ENCODE measurements at places on chromosomes 2 and 18.

DNA sequence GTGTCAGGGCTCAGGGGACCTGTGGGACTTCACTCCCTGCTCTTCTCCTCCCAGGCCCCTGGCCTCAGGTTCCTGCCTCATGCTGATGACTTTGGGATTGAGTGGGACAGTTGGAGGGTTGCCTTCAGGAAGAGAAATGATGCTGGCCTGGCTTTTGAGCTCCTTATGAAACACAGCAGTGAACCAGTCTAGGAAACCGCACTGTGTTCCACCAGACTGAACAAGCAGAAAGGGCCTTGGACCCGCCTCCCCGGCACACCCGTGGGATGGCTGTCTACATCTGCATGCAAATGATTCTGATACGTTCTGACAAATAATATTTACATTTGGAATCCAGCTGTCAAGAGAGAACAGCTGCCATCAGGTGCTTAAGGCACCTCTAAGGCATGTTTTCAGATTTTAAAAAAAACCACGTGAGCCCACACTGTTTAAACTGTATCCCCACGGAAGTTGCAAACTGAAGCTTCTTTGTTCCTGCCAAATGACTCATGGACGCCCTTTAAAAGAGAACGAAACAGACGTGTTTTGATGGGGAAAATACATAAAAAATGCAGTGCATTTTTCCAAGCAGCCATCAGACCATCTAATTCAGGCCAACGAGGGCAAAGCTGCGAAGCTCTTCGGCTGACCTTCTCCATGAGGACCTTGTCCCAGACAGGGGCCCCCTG is 27.6 kb upstream of the ASAP2 start:
- DNase-seq, result no peak

DNA sequence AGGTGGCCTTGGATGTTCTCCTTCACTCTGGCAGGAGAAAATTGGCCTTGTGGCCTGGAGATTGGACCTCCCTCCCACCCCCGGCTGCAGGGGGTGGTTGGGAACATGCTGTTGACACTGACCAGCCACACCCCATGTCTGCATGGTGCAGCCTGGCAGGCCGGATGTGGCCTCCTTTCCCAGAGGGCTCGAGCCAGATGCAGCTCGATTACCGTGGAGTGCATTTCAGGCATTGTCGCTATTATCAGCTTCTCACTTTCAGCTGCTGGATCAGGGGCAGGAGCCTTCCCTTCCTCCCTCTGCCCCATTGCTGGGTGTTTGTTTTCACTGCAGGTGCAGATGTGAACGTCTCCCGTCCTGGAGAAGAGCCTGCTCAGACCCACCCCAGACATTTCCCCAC is 211.0 kb upstream of the SIX2 start:
- DNase-seq, result no peak

DNA sequence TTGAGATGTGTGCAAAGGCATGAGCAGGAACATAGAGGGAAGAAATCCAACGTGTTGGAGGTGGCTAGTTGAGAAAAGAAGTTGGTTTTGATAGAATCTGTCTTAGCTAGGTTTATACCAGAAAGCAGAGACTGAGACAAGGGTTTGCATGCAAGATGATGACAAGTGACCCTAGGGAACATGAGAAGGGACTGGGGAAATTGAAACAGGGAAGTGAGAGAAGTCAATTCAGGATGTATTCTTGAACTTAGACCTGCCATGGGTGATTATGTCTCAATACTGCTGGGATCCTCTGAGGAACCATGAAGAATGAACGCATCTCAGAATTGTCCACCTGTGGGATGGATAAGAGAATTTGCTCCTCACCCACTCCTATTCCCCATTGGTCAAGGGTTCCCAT is 20.5 kb downstream of the IL36A start:
- no peak for DNase-seq

DNA sequence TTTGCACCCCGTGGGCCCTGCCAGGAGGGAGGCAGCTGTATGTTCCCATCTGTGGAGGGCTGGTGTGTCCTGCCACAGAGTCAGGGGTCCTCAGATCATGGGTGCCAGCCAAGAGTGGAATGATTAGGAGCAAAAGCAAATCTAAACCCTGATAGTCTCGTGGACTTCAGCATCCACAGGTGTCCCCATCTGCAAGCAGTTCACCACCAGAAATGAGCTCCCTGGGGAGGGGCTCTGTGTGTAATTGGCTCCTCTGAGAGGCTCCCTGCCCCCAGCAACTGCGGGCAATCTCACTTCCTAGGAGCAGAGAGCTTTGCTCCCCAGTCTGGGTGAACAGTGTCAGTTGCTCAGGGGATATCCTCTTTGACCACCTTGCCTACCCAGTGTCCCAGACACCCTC is 78.1 kb downstream of the HNRNPLL start:
- no peak for DNase-seq

- no peak for DNase-seq
Measured at GRCh38 chr2:232894746-232895145, 24.7 kb downstream of the SNORC start.

DNA sequence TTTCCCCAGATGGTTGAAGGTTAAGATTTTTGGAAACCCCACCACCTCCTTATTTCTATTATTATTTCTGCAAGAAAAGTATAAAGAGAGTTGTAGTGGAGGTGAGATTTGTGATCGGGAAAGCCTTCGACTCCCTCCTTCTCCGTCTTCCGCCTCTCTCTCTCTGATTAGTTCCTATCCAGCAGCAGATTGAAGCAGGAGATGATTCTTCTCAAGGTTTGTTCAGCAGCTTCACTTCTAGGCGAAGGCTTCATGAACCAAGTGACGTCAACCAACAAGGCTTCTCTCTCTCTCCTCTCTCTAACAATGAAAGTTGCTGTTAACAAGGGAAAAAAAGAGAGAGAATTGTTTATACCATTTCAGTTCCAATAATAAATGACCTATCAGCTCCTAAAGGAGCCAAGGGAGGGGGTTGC is at the start of gene BAZ2B:
BAZ2B (minus strand) TSS at position 263 of the 416 bp plus-strand sequence. CDS start 137,829 bp downstream, outside the sequence.
- no peak for DNase-seq

DNA sequence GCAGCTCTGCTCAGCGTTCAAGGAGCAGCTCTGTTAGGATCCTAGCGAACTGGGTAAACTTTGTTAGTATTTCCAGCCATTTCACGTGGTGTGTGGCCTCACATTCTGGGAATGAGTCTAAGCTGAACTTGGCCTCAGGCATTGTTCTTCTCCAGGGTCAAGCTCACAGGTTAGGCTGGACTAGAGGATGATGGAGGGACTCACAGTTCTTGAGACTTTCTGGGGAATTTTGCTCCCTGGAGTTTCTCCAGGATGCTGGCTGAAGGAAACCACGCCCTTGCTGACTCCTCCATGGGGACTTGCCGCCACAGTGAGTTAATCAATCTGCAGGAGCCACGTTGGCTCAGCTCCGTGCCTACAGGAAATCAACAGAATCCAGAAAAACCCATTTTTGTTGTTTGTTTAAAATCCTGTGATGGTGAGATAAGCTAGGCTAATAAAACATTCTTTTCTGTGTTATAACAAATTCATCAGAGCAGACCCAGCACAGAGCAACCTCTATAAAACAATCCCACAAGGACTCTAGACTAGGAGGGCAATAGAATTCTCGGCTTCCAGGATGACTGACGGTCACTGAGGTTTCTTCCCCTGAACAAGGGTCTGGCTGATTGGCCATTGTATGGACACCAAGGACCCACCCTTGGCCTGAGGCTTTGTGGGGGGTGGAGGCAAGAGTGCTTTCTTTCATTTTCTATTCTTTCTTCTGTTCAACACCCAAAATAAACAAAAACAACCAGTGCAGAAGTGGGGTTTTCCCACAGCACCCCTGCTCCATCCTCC is 12.6 kb downstream of the CNDP1 start:
- DNase-seq, result no peak

GRCh38 chr2:143524559-143525401 is 395.6 kb downstream of the ARHGAP15 start:
- no peak for DNase-seq

DNA sequence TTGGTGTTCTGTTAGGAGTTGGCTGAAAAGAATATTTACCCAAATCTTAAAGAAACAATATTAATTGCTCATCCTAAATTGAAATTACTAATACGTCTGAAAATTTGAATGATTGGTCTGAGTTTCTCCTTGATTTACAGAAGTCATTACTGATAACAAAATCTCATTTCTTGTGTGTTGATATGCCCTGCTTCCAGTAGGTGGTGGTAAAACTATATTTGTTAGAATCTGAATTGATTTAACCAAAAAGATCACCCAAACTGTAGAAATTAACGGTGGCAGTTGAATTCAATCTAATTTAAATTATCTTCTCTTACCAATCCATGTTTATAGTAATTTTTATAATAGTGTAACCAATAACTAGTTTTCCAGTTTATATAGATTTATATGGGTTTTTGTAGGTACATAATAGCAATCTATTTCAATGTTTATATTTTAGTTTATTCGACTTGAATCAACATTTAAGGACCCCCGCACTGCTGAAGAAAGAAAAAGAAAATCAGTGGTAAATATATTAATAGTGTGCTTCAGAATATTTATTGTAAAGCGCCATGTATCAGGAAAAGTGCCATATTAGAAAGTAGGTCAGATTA is 38.3 kb downstream of the PAPOLG start:
- no peak for DNase-seq

GRCh38 chr2:60839126-60839813 is 42.1 kb upstream of the REL start:
- no peak for DNase-seq

DNA sequence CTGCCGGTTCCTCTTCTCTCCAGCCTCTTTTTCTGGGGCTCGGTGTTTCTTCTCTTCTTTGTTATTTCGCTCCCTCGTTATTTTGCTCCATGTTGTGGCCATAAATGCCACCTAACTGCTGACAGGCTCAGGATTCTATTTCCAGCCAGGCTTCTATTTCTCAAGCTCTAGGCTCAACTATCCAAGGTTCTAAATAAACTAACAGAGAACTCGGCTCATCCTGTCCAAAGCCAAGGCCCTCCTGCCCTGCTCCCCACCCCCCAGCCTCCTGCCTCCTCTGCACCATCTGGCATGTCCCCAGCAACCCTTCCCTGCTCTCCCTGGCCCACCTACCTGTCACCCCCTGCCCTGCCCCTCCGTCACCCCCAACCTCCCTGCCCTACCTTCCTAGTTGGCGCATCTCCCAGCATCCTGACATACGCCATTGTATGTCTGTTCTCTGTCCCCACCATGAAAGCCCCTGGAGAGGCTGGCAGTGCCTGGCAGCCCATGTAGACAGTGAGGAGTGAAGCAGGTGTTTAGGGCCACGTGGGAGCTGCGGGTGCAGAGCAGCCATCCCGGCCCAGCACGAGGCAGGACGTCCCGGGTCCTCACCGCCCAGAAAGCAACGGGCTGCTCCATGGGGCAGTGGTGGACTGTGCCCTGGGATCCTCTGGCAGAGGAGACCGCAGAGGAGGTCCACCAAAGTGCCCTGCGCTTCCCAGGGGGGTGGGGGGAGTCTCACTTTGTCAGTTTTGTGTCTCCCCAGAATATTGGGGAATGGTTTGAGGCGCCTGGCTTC is 186.9 kb downstream of the TWIST2 start:
- DNase-seq, result no peak

- no peak for DNase-seq
Measured at GRCh38 chr18:56321470-56321869, 316.9 kb downstream of the TXNL1 start.

- no peak for DNase-seq
Measured at GRCh38 chr2:224252631-224253030, 149.3 kb downstream of the FAM124B start.

DNA sequence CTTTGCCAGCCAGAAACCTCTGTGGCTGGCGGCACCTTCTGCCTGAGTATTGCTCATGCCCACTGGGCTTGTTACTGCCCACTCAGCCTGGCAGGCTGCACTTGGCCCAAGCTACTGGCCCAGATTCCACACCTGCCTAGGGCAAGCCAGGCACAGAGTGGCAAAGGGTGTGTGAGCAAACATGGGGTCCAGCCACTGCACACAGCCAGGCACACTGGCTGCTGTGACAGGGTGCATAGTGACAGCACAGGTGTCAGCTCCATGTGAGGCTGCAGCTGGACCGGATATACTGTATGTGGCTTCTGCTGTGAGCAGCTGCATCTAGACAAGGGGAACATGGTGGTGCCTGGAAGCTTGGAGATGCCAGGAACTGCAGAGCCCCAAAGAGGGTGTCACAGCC is 113.9 kb downstream of the COPS8 start:
- DNase-seq, result no peak

DNA sequence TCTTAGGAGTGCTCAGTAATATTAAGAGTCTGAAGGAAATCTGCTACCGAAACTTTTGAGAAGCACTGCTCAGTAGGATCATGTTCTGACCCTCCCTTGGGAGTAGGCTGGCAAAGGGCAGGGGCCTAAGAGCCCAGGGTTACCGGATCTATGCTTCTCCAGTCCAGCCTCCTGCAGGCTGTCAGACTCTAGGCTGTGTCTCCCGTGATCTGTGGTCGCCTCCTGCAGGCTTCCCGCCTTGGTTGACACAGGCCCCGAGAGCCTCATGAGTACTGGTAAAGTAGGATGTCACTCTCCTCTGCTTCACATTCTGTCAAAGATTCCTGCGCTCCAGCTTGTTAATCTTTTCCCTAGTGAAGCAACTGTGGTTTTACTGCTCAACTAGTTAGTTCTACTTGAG is 647.8 kb upstream of the RAB6C start:
- no peak for DNase-seq

DNA sequence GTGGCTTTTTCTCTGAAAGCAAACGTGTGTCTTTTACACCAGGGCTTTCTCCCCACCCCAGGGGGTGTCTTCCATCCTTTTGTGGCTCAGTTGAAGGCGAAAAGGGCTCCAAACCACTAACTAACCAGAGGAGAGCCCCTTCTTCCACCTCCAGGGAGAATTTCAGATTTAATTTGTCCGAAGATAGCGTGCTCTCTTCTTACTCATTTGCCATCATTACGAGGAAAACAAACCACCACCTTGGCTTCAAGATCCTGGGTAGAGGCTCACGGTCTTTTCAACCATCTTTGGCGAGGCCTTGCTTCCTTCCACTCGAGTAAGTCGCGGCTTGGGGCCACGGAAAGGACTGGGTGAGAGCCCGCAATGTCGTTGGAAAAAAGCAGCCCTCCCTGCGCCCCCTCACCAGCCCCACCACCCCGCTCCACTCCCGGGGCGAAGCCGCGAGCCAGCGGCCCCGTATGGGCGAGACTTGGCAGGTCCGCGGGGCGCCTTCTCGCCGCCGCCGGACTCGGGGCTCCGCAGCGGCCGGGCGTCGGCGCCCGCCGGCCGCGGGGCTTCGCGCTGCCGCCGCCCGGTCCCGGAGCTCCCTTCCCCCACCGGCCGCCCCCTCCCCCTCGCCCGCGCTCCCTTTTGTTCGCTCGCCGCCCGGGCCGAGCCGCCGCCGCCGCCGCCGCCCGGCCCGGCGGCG is 1.7 kb upstream of the ZNF532 start:
- DNase-seq, result no peak

DNA sequence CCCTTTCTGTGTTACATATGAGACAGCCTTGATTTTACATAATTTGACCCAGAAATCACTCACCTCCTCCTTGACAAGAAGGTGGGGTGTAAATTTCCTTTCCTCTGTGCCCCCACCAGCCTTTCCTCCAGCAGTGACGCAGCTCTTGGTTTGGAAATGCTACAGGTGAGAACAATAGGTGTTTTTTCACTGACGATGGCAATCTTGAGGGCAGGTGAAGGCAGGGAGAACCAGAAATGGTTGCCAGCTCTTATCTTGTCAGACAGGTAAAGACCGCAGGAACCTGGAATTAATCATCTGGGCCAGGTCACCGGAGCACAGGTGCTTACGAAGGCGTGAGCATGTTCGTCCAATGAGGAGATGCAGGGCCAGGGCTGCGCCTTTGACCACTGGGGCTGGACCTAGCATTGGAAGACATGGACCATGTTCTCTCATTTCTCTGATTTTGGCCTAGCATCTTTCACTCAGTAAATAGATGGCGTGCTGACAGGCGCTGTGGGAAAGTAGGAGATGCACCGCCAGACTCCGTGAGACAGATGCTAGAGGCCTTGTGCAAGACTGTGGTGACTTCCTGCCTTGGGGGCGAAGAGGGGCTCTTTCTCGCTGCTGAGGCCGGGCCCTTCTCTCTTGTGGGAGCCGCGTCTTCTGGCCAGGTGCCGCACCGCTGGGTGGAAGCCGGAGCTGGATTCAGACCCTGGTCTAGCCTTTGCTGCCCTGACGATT is 4.0 kb downstream of the CIDEA start:
- DNase-seq, result no peak
